ENCODE measurements at places on chromosomes 2 and 18. TPM values are rescaled to one million over a fixed set of nuclear protein-coding genes. Genes with fewer than 3 reads are reported as not detected.

LIPG gene
- not detected for total RNA-seq

RPIA gene
- 18.0 TPM for total RNA-seq

RAB17 gene
- 4.5 TPM for total RNA-seq

LYPD6 gene
- total RNA-seq: 0.08 TPM

C2orf15 gene
- not detected for total RNA-seq

BOLL gene
- not detected for total RNA-seq

ZEB2 gene
- total RNA-seq: 89.1 TPM

AMMECR1L gene
- 9.7 TPM for total RNA-seq

CRACDL gene
- 3.0 TPM for total RNA-seq

DYNAP gene
- total RNA-seq: not detected

TSHZ1 gene
- total RNA-seq: 24.6 TPM

CD28 gene
- 0.77 TPM for total RNA-seq

PTH2R gene
- total RNA-seq: not detected

MRPL44 gene
- 39.9 TPM for total RNA-seq

GRCh38 chr18:41923446-41923845, 31.6 kb upstream of the PIK3C3 start:
- H3K4me1 ChIP-seq: no peaks in the 10 kb centered on the region
- no peak for DNase-seq
- H3K4me3 ChIP-seq: no peak overlapping the region
- H3K27ac ChIP-seq: no peak overlapping the region

DNA sequence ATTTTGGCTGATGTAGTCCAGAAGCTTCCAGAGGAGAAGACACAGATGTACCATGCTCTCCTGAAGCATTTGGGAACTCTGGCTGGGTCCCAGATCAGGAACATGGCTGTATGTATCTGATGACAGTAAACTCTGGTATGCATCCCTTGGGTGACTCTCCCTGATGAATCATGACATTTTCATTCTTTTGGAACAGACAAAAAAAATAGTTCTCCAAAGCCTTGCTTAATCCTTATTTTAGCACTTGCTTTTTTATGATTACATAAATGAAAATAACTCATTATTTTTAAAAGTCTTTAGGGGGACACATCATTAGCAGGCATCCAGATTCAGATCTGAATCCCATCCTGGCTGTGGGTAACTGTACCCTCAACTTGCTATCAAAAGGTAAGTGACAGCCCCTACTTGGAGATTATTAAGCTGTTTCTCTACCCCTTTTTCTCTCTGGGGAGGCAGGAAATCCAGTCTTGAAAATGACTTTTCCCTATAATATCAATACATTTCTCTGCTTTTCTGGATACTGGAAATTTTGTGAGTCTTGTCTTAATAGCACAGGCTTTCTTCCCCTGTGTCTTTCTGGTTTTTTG, 23.3 kb downstream of the AOX1 start:
- no peak overlapping the region for H3K27ac ChIP-seq
- peaks cover 13% of the 10 kb centered on the region for H3K27me3 ChIP-seq
- DNase-seq: no peak
- H3K4me3 ChIP-seq: no peak overlapping the region

GRCh38 chr18:63318889-63319382, 633 bp downstream of the BCL2 start:
- no peaks in the 10 kb centered on the region for H3K36me3 ChIP-seq
- H3K27me3 ChIP-seq: no peaks in the 10 kb centered on the region
- H3K27ac ChIP-seq: peak overlapping the region; percentile 85
- H3K4me1 ChIP-seq: peaks cover 53% of the 10 kb centered on the region
- DNase-seq: no peak

- H3K27me3 ChIP-seq: no peaks in the 10 kb centered on the region
- no peaks in the 10 kb centered on the region for H3K36me3 ChIP-seq
- no peak overlapping the region for H3K27ac ChIP-seq
Observed at GRCh38 chr2:34308140-34308539, 709.0 kb upstream of the FAM98A start.

DNA sequence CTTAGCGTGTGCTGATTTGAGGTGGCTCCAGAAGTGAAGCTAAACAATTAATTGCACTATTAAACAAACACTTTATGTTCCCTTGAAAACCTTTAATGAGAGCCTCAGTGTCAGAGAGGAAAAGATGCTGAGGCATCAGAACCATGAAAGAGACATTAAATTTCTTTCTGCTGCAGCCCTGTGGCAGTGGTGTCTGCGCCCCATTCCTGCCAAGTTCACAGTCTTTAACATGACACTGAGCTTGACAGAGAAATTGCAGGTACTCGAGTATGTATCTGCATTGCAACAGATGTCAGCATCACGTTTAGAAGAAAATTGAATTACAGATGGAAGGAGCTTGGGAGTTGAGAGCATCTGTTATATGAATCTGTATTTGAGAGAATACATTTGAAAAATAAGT, 111.3 kb upstream of the CREB1 start:
- H3K4me1 ChIP-seq: no peaks in the 10 kb centered on the region
- H3K27ac ChIP-seq: no peak overlapping the region
- no peak for DNase-seq

- H3K27ac ChIP-seq: peak overlapping the region; percentile 44
- H3K27me3 ChIP-seq: no peaks in the 10 kb centered on the region
- DNase-seq: no peak
- no peaks in the 10 kb centered on the region for H3K36me3 ChIP-seq
- peaks cover 33% of the 10 kb centered on the region for H3K4me1 ChIP-seq
- H3K4me3 ChIP-seq: no peak overlapping the region
Observed at GRCh38 chr2:168316073-168316440, 68.7 kb upstream of the STK39 start.

GRCh38 chr2:199019898-199020507, 437.7 kb downstream of the SATB2 start:
- no peaks in the 10 kb centered on the region for H3K36me3 ChIP-seq
- H3K27ac ChIP-seq: no peak overlapping the region
- H3K27me3 ChIP-seq: no peaks in the 10 kb centered on the region
- H3K4me1 ChIP-seq: no peaks in the 10 kb centered on the region
- no peak for DNase-seq

DNA sequence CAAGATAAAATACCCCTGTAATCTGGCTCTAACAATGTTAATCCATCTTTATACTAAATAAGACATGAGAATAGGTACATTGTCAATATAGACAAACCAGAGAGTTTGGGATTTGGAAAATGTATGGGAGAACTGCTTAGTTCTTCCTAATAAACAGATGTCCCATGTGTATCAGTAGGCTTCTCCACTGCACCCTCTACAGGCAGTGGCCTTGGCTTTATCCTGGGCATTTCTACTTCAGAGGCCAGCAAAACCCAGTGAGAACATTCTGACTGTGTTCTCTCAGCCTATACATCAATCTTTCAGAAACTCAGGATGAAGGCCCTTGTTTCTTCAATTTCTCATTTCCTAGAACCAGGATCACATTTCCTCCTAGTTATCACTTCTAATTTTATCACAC, 1167.5 kb upstream of the ACVR2A start:
- no peak for DNase-seq
- H3K27ac ChIP-seq: no peak overlapping the region
- no peaks in the 10 kb centered on the region for H3K4me1 ChIP-seq
- H3K4me3 ChIP-seq: no peak overlapping the region

DNA sequence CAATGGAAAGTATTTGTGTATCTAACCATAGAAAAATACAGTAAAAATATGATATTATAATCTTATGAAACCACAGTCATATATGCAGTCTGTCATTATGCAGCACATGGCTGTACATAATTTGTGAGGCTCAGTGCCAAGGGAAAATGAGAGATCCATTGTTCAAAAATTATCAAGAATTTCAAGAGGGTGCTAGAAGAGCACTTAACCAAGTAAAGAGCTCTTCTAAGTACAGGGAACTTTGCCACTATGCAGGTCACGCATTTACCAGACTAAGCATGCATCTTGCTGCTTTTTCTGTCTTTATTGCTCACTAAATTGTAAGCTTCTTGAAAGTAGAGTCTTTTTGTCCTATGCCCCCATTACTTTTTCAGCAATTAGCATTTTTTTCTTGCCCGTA, 438.0 kb downstream of the LRP1B start:
- peaks cover 88% of the 10 kb centered on the region for H3K27me3 ChIP-seq
- H3K4me1 ChIP-seq: peaks cover 6% of the 10 kb centered on the region
- DNase-seq: no peak
- H3K27ac ChIP-seq: no peak overlapping the region
- H3K4me3 ChIP-seq: no peak overlapping the region
- H3K36me3 ChIP-seq: no peaks in the 10 kb centered on the region

GRCh38 chr2:49935449-49935848, 781.1 kb upstream of the FSHR start:
- H3K4me1 ChIP-seq: peaks cover 19% of the 10 kb centered on the region
- H3K27me3 ChIP-seq: no peaks in the 10 kb centered on the region
- H3K36me3 ChIP-seq: no peaks in the 10 kb centered on the region
- no peak for DNase-seq
- H3K27ac ChIP-seq: no peak overlapping the region

DNA sequence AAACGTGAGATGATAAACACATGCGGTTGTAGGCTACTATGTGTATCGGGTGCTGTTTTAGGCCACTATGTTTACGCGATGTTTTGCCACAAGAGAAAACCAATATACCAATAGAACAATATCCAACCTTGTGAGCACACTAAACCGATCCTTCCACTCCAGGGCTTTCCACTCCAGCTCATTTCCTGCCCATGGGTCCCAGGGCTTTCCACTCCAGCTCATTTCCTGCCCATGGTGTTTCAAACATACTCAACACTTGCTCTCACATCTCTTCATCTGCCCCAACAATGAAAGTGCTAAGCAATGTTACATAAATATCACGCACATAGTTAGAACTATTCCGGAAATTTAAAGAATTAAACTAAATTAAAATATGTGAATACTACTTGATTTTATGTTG, 80.0 kb downstream of the EPB41L3 start:
- H3K4me3 ChIP-seq: no peak overlapping the region
- peaks cover 4% of the 10 kb centered on the region for H3K4me1 ChIP-seq
- no peaks in the 10 kb centered on the region for H3K36me3 ChIP-seq
- H3K27me3 ChIP-seq: no peaks in the 10 kb centered on the region
- no peak for DNase-seq
- H3K27ac ChIP-seq: no peak overlapping the region

DNA sequence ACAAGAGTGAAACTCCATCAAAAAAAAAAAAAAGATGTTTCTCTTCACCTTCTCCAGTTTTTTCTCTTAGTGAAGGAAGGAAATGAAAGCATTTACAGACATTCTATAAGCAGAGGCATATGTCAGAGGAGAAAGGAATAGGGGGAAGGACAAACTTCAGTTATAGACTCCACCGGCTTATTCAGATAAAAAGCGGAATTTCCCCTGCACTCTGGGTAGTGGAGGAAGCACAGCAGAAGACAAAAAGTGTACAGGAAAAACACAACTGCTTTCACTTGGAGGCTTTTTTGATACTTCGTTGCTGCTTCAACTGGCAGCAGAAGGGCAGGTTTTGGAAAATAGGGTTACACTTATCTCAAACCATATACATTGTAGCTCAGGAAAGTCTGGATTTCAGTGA, 3.2 kb upstream of the MGAT4A start:
- H3K36me3 ChIP-seq: no peaks in the 10 kb centered on the region
- DNase-seq: no peak
- no peaks in the 10 kb centered on the region for H3K27me3 ChIP-seq
- H3K4me1 ChIP-seq: peaks cover 34% of the 10 kb centered on the region
- H3K27ac ChIP-seq: peak overlapping the region; percentile 33
- no peak overlapping the region for H3K4me3 ChIP-seq

DNA sequence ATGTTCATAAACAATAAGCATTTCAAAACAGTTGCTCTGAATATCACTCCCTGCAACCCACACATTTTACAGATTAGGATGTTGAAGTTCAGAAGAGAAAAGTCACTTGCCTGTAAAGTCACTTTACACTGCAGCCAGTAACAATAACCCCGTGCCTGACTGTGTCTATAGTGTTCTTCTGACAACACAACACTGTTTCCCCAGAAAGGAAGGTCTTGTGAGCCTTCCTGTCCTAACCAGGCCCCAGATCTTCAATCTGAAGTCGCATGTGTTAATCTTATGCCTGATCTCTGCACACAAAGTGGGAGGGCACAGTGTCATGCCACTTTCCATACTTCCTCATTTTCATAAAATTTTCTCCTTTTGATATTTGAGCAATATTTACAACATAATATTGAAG, 120.2 kb downstream of the FEZ2 start:
- peaks cover 81% of the 10 kb centered on the region for H3K36me3 ChIP-seq
- peaks cover 21% of the 10 kb centered on the region for H3K4me1 ChIP-seq
- peak overlapping the region; percentile 50 for H3K27ac ChIP-seq
- no peak for DNase-seq
- H3K4me3 ChIP-seq: no peak overlapping the region

DNA sequence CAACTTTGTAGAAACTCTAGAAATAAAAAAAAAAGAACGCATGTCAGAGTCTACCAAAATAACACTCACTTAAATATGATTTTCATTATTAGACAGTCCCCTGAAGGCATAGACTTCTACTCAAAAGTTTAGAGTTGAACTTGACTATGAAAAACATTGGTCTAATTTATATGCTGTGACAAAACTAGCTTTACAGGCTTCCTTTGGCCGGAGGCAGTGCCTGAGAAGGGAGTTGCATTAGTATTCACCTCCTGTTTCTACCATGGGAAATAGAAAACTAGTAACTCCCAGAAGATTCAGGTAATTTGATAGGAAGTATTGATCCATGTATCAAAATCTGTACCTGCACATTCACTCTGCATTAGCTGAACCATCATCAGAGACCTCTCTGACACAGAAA, 163.4 kb upstream of the NOSTRIN start:
- peak overlapping the region; percentile 15 for H3K4me3 ChIP-seq
- DNase-seq: no peak
- no peaks in the 10 kb centered on the region for H3K27me3 ChIP-seq
- peak overlapping the region; percentile 90 for H3K27ac ChIP-seq
- H3K4me1 ChIP-seq: peaks cover 87% of the 10 kb centered on the region

DNA sequence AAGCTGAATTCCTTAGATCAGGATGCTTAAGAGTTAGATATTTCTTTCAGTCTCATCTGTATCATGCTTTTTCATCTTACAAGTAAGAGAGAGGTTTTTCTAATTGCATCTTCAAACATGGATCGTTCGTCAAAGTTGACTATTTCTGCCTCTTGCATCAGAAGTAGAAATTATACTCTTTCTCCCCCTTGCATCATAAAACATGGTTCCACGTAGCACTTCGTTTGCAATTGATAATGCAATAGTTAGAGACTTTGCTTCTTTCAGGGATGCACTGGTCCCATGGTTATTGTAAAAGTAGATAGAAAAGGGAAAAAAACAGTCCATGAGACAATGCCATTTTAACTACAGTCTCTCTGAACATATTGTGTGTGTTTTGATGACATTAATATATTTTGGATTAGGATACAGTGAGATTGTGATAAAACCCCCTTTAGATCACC, 75.1 kb upstream of the PARD3B start:
- no peaks in the 10 kb centered on the region for H3K36me3 ChIP-seq
- H3K4me1 ChIP-seq: no peaks in the 10 kb centered on the region
- no peak for DNase-seq
- H3K27me3 ChIP-seq: no peaks in the 10 kb centered on the region
- no peak overlapping the region for H3K4me3 ChIP-seq

GRCh38 chr18:49784427-49785185, 28.7 kb downstream of the ACAA2 start:
- H3K27ac ChIP-seq: peak overlapping the region; percentile 52
- DNase-seq: no peak
- peaks cover 9% of the 10 kb centered on the region for H3K4me1 ChIP-seq
- H3K27me3 ChIP-seq: no peaks in the 10 kb centered on the region
- no peak overlapping the region for H3K4me3 ChIP-seq
